ENCODE measurements at places on chromosomes 3 and 15.

GRCh38 chr3:183506674-183507320, 48.7 kb downstream of the KLHL6 start:
- DNase-seq, result no peak

- no peak for DNase-seq
Observed at GRCh38 chr3:28994161-28994905, 286.5 kb upstream of the RBMS3 start.

DNA sequence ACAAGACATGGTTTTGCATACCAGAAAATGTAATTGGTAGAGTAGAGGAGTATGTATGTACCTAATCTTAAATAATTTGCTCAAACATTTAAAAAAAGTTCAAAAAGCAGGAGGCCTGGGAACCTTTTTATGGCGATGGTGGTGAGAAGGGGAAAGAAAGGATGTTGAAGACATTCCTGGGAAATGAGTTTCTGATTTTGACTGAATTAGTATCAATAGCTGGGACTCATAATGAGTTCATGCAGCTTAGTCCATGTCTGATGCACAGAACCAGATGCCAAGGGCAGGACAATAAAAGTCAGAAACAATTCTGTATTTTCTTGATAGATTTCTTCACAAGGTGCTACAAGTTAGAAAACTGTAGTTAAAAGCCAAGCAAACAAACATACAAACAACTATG, 395.3 kb downstream of the GAP43 start:
- no peak for DNase-seq

DNA sequence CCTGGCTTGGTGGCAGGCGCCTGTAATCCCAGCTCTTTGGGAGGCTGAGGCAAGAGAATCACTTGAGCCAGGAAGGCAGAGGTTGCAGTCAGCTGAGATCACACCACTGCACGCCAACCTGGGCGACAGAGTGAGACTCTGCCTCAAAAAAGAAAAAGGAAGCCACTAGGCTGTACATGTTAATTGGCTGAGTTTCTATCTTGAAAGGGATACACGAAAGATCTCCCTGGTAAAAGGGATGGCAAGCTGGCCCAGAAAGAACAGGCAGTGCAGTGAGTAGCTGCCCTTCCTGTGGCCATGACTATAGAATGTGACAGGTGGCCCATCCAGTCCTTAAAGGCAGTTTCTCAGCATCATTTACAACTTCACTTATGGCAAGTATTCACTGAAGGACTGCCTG, 12.3 kb downstream of the LRIG1 start:
- no peak for DNase-seq

GRCh38 chr15:91849749-91850161, 3.8 kb upstream of the SLCO3A1 start:
- DNase-seq, result no peak

- DNase-seq, result no peak
Observed at GRCh38 chr3:71255498-71255897, 328.0 kb downstream of the FOXP1 start.

- no peak for DNase-seq
Observed at GRCh38 chr3:189659571-189659970, 28.4 kb downstream of the TP63 start.

- no peak for DNase-seq
Observed at GRCh38 chr15:30043211-30043655, 39.5 kb upstream of the GOLGA8J start.

GRCh38 chr3:17629400-17629799, 113.0 kb downstream of the TBC1D5 start:
- DNase-seq, result no peak
